ENCODE measurements at places on chromosomes 12 and 14.

DNA sequence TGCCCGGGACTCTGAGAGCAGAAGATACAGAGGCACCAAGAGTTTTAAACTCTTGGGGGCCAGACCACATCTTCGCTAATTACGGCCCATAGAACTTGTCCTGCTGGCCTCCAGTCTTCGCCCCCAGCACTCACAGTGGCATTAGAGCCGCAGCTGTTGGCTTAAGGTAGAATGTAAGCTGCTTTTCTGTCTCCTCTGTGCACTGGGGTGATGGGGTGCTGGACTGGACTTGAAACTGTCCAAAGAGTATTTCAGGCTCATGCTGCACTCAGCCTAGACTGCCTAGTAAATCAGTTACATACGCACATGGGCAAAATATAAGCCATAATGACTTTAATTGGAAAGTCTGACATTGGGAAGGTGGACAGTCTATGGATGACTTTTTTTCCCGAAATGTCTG is 29.0 kb downstream of the YY1 start:
- no peak for DNase-seq

- no peak for DNase-seq
Measured at GRCh38 chr14:100767788-100768536, 41.3 kb downstream of the DLK1 start.

DNA sequence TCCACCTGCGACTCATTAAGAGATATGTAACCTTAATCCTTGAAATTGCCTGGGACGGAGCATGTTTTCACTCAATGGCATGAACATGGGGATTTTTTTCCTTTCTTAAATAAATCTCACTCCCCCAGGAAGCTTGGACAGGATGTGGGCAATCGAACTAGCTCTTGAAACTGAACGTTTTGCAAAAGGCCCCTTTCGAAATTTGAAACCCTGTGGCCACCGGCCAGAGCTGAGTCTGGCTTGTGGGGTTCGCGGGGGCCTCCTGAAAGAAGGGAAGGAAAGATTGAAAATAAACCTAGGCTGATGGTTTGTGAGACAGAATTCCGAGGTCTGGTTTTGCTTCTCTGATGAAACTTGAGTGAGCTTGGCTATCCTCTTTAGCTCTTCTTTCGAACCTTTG is 101.4 kb upstream of the RTL1 start:
- no peak for DNase-seq

DNA sequence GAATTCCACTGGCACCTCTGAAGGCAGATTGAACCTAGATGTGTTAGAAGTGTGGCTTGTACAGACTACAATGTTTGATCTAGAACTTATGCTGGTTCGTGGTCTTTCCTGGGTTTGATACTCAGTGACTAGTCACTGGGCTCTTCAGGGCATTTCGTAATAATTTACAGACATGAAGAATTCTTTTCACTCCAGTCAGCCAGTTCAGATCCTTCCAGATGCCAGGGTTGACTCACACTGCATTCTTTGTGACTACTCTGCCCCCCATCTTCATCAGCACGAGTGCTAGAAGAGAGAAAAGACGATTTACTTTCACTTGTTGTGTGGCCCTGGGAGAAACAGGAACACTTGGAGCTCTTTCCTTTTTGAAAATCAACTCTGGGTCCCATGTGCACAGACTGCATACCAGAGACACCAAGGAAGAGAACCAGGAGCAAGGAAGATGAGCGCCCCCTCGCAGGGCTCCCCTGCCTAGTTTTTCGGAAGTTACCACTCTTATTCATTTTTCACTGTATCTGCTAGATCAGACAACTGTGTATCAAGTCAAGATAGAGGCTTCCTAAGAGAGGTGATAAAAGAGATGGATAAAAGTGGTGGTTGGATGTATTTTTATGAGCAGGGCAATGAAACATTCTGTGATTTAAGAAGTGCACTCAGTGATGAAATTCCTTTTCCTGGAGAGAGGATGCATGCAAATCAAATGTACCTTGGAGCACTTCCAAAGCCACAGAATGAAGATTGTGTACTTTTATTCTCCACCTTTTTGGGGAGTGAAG is 33.5 kb upstream of the EVL start:
- DNase-seq = no peak

- peak; percentile 3 for DNase-seq
Measured at GRCh38 chr12:113862590-113863454, 103.3 kb downstream of the RBM19 start.

GRCh38 chr14:102662636-102663430 is 70.4 kb downstream of the RCOR1 start:
- DNase-seq = no peak

Data from effector memory CD8-positive, alpha-beta T cell (primary cell).